ENCODE measurements at places on chromosomes 4 and X. TPM values are rescaled to one million over a fixed set of nuclear protein-coding genes. Genes with fewer than 3 reads are reported as not detected.

DNA sequence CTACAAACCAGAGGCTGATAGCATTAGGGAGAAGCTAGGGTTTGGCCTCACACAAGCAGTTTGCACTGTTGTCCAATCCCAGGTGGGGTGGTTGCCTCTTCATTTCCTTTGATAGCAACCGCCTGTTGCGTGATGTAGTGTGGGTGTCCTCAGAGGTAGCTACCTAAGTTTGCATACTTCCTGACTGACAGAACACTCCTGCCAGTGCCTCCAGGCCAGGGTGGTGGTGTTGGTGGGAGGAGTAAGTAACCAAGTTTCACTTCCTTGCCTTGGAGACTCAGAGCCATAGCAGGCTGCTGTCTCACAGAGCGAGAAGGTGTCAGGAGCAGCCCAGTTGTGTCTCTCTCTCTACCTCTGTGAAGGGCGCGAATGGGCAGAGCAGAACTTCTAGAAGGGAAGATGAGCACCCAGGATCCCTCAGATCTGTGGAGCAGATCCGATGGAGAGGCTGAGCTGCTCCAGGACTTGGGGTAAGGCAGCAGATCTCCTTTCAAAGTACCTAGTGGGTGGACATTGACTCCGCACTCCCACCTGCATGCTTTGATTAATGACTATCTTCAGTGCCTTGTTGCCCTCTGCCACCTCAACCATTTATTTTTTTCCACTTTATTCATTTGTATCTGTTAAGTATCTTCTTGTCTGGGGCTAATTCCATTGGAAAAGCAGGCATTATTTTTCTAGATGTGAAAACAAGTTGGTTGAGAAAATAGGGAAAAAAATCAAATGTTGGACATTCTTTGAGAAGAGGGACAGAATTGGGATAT, at the start of gene DAPP1:
TSS of gene DAPP1 (plus strand) at position 283 of the 764 bp plus-strand sequence. CDS start at position 370, 87 bp downstream.
- DNase-seq = peak; percentile 43

DNA sequence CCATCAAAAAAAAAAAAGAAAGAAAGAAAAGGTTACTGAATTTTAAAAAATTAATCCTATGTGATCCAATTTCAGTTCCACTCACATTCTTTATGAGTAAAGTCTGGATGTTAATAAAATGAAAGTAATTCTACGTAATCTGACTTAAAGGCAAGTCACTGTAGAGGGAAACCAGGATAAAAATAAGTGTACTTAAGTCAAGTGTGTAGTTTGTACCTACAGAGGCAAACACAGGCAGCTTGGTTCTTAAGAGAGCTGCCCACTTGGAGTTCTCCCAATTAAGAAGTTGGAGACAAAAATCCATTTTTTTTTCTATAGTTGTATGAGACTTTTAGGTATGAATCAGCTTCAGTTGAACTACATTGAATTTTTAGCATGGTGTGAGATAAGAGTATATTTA, 7.0 kb upstream of the LRAT start:
- no peak for DNase-seq

- DNase-seq = no peak
These were observed 94.1 kb upstream of the GALNT7 start for GRCh38 chr4:173074501-173074946.

DNA sequence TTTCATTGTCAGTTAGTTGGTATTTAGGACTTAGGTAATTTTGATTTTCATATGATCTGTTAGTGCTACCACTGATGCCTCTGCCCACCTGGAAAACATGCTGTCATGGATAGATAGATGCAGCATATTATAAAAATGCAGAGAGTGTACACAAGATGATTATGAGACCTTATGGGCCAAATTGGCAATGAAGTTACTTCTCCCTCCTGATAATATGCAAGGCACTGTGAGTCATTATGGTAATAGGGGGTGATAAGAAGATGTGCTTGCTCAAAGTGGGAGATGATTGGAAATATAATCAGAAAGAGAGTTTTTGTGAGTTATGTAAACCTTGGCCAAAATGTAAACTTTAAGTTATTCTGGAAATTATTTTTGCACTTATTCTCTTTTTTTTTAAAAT, 56.6 kb upstream of the RHOH start:
- DNase-seq = no peak

DNA sequence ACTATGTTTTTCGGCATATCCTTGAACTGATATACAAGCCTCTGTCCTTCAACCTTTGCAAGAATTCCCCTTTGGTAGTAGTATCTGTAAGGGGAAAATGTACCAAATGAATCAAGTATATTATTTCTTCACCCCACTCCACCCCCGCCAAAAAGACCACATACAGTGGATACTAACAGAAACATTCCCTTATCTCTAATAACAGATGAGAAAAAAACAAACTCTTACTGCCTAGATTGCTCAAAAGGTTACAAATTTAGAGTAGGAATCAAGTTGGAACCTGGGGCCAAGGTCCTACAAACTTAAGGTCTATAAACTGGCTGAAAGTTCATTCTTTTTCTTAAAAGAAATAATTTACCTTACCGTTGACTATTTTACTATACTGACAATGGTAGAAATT, 45.0 kb downstream of the NOCT start:
- no peak for DNase-seq

DNA sequence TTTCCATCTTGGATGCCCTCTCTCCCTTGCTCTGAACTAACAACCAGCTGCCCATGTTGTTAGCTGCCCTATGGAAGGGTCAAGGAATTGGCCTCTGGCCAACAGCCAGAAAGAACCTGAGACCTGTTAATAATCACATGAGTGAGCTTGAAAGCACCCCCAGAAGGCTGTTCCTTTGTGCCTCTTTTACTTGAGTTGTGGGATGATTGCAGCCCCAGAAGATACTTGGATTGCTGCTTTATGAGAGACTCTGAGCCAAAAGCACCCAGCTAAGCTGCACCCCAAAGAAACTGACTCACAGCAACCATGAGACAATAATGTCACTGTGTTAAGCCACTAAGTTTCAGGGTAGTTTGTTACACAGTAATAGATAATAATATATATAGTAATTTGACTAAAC, 73.3 kb downstream of the FRYL start:
- DNase-seq = no peak

GRCh38 chr4:31923634-31924033, 1203.5 kb downstream of the PCDH7 start:
- DNase-seq = no peak

- DNase-seq = no peak
These were observed 143.5 kb upstream of the MAMLD1 start for GRCh38 chrX:150219374-150220185.

- DNase-seq = no peak
These were observed 94.6 kb downstream of the AKAP4 start for GRCh38 chrX:50106051-50106675.

DNA sequence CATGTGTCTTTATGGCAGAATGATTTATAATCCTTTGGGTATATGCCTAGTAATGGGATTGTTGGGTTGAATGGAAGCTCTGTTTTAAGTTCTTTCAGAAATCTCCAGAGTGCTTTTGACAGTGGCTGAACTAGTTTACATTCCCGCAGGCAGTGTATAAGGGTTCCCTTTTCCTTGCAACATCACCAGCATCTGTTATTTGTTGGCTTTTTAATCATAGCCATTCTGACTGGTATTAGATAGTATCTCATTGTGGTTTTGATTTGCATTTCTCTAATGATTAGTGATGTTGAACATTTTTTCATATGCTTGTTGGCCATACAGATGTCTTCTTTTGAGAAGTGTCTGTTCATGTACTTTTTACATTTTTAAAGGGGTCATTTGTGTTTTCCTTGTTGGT, 129.8 kb downstream of the TBCK start:
- no peak for DNase-seq

GRCh38 chrX:150036181-150036580, 97.9 kb upstream of the EOLA2 start:
- no peak for DNase-seq

- peak; percentile 66 for DNase-seq
These were observed 54.6 kb upstream of the GPR78 start for GRCh38 chr4:8525383-8526120.

DNA sequence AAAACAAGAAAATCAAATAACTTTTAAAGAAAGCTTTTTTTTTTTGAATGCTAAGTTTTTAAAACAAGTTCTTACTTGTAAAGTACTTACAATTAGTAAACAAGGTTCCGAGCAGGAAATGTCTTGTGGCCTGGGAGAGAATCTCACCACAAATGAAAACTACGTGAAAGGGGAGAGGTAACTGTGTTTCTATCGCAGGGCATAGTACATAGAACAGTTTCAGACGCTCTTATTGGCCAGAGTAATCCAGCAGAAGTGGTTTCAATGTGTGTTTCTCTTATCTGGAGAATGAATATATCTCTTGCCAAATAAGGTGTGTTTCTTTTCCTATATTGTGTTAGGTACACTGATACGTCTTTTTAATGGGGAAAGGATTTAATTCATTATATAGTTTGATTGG, at the start of gene PLAC8:
TSS of gene PLAC8 (minus strand) at position 154 of the 400 bp plus-strand sequence. CDS start 6,808 bp downstream, outside the sequence.
- DNase-seq = no peak

DNA sequence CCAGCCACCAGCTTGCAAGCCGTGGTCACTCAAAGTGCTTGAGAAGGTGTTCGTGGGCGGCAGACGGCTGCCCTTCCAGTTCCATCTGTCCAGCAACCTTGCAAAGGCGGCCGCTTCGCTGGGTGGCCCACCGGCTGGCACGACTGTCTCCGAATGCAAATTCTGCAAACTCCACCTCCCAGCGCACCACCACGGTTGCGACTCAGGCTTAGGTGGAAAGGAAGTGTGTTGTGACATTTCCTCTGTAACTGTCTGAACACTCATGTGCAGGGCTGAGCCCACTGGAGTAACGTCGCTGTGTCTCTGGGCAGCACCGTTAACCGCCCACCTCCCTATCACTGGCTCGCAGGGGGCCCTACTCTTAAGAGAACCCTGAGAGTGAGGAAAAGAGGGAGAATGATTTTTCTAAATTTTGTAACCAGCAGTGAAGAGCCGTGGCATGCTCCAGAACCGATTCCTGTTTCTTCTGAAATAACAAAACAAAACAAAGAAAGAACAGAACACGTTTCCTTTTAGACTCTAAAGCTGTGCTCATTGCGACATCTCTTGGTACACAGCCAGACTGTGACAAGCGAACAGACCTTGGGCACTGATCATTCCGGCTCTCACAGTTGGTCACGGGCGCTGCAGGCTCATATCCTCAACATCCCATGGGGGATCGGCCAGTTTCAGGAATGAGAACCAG, at the start of gene P2RY8:
TSS of gene P2RY8 (minus strand) at position 155 of the 685 bp plus-strand sequence. CDS start 70,627 bp downstream, outside the sequence.
- DNase-seq = no peak

GRCh38 chr4:87130985-87131703, 89.3 kb downstream of the KLHL8 start:
- no peak for DNase-seq

- no peak for DNase-seq
These were observed 1260.2 kb upstream of the PCDH7 start for GRCh38 chr4:29459926-29460325.

DNA sequence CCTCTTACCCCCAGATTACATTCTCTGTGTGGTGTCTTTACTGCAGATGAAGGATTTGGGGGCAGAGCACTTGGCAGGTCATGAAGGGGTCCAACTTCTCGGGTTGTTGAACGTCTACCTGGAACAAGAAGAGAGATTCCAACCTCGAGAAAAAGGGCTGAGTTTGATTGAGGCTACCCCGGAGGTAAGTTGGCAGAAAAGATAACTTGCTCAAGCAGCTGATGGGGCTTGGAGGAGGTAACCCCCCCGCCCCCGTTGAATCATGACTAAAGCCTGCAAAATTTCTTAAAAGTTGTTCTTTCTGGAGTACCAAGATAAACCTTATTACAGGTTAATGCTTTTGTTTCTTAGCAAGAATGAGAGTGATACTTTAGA, 1.5 kb downstream of the CCNG2 start:
- DNase-seq = no peak

DNA sequence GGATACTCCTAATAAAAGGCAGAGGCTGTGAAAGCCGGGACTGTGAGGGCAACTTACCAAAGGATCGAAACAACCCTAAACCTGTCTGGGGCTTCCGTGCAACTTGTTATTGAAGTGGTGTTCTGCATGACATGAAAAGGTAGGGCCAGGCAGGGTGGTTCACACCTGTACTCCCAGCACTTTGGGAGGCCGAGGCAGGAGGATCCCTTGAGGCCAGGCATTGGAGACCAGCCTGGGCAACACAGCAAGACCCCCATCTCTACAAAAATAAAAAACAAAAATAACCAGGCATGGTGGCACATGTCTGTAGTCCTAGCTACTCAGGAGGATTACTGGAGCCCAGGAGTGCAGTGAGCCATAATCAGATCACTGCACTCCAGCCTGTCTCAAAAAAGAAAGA, 12.3 kb downstream of the CASP3 start:
- no peak for DNase-seq

- DNase-seq = no peak
These were observed 49.6 kb downstream of the CHRDL1 start for GRCh38 chrX:110746014-110746413.

GRCh38 chr4:138158746-138159297, 83.3 kb downstream of the SLC7A11 start:
- DNase-seq = no peak

- DNase-seq = no peak
These were observed 976.8 kb upstream of the ADGRL3 start for GRCh38 chr4:60223208-60223923.

TRIM60 gene
- polyA plus RNA-seq = not detected

RAB9B gene
- 2.5 TPM for polyA plus RNA-seq

EIF4E gene
- 129 TPM for polyA plus RNA-seq

ZNF630 gene
- polyA plus RNA-seq = 3.9 TPM

PAGE2 gene
- not detected for polyA plus RNA-seq

UBQLN2 gene
- polyA plus RNA-seq = 41.0 TPM

FAM200B gene
- 61.6 TPM for polyA plus RNA-seq

TAPT1 gene
- 42.7 TPM for polyA plus RNA-seq

ANXA10 gene
- 0.49 TPM for polyA plus RNA-seq

RAP2C gene
- polyA plus RNA-seq = 42.8 TPM
